ENCODE measurements at places on chromosomes 16 and 17.

DNA sequence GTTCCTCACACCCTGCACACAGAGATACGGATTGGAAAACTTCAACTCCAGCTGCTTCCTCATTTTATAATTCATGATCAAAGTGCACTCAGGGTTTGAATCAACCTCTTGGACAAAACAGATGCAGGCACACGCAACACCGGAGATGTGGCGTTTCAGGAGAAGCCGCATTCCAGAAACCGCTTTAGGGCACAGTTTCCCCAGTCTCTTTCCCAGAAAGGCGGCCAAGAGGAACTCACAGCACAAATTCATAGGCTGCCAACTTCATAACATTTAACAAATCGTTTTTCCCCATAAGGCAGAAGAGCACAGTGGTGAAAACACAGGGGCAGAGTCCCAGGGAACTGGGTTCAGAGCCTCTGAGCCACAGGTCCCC is 8.4 kb downstream of the MTHFSD start:
- no peak for DNase-seq

GRCh38 chr17:75773121-75773807 is 8.3 kb upstream of the GALK1 start:
- no peak for DNase-seq

GRCh38 chr17:68542698-68543463 is 30.7 kb downstream of the PRKAR1A start:
- no peak for DNase-seq

- DNase-seq: no peak
Observed at GRCh38 chr17:7313088-7313889, 1.9 kb downstream of the GPS2 start.

DNA sequence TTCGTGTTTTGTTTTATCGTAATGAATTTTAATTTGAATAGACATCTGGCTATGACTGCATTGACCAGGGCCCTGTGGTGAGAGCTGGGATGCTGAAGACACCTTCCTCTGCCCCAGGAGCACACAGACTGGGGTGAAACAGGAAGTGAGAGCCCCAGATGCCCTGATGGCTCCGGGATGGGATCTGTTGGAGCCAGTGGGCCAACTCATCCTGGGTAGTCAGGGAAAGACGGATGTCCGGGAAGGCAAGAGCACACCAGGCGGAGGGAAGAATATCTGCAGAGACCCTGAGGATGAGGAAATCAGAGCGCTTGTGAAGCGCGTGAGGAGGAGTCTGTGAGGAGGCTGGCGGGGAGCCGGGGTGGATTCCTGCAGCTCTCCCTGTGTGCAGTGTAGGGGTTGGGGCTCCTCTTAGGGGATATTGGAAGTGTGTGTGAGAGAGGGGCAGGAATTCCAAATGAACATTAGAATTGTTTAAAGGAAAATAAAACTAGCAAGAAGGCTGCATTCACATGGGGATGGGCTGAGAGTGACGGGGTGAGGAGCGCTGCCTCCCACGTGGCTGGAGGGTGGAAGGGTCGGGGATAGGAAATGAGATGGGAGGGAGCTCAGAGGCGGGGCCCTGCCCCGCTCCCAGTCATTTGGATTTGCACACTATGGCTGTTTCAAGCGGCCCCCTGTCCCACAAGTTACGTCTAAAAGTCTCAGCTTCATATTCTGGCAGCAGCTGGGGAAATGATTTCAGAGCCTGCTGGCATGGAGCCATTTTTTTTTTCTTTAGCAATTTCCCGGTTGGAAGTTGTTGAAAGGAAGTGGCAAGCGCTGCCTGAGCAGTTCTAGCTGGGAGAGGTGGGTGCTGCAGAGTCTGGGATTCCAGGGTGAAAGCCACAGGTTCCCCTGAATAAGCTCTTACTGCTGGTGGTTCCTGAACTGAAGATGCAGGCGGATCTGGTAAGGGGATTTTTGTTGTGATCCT is 71.2 kb upstream of the LGALS9 start:
- no peak for DNase-seq

Measured in CD4-positive, alpha-beta T cell treated with Interleukin-4 for 1 hour (primary cell).